Karpas-422 (cell line): ENCODE measurements at places on chromosomes 6 and 20.

DNA sequence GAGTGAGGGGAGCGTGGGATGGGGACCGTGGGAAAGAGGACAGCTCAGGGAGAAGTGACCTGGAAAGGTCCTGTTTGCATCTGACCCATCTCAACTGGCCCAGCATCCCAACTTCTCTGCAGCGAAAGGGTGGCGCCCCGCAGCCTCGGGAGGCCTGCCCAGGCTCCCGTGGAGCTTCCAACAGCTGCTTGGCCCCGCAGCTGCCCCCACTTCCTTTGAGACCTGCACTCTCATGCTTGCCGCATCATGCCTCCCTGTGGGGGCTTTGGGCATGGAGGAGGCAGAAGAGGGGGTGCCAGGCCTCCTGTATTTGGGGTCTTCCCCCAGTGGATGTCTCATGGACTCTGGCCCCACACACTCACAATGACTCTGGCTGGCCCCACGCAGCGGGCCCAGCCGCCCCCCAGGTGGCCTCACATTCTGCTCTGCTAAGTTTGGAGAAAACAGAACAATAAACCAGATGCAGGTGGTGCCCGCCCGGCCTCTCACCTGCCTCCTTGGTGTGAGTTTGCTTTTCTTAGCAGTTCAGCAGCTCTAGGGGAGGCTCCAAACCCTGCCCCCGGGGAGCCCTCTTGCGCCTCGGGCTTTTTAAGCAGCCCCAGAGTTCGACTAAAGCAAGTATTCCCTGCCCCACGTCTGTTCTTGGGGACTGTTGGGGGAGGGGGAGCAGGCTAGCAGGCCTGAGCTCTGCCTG is 40.7 kb downstream of the CPXM1 start:
- no peak for DNase-seq

GRCh38 chr6:125197795-125198269 is 44.3 kb downstream of the TPD52L1 start:
- DNase-seq, result no peak

DNA sequence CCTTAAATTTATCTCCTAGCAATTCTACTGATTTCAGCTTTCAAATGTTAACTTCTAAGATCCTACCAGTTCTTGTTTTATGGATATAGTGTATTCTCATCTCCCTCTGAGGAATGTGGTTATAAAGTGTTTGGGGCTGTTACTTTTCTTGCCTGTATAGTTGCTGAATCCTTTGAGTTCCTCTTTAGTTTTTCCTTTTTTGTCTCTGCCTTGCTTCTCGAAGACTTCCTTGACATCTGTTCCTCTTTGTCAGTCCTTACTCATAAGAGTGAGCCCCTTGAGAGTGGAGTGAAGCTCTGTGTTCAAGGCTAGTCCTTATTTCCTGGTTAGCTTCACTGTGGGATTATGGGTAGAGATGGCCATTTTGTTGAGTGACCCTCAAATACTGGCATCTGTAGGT is 84.6 kb downstream of the ELOVL4 start:
- DNase-seq, result no peak

DNA sequence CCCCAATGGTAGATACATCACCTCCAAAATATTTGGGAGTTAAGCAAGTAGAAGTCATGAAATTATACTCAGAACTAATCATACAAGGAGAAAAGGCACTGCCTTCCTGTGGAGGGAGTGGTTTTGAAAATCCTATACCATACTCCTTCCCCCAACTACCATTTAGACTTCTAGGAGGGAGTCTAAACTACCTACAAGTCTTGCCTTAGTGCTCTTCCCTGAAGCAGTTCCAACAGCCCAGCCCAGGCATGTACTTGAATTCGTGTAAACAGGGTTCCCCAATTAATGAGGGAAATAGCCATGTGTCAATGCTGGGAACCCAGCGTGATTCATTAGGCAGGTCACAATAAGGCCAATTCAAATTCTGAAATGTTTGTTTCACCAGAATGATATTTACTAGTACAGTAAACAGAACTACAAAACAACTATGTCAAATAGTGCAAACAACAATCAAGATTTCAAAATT is 39.1 kb upstream of the SGK1 start:
- no peak for DNase-seq

- DNase-seq, result no peak
Observed at GRCh38 chr20:10303852-10304251, 85.2 kb downstream of the SNAP25 start.

- DNase-seq, result no peak
Observed at GRCh38 chr20:41408156-41408794, 41.7 kb upstream of the EMILIN3 start.

- DNase-seq, result no peak
Observed at GRCh38 chr6:46097366-46097765, 32.4 kb upstream of the ENPP4 start.

DNA sequence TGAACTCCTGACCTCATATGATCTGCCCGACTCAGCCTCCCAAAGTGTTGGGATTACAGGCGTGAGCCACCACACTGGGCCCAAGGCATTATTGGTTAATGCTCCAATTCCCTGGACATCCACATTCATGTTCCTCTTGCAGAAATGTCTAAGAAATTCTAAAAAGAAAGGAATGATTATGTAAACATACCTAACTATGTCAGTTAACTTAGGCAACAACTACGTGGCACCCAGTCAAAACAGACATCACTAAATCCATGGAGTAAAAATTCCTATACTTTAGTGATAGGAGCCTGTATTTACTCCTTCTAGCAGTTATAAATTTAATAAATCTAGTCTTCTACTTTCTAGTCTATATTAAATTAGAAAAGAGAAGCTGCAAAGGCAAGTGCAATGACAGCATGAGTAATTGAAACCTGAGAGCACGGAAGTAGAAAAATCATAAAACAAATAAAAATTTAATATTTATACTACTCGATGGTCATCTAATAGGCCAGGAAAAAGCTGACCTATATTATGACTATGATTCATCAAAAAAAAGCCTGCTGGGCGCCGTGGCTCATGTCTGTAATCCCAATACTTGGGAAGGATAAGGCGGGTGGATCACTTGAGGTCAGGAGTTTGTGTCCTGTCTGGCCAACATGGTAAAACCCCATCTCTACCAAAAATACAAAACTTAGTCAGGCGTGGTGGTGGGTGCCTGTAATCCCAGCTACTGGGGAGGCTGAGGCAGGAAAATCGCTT is 4.2 kb downstream of the AHI1 start:
- no peak for DNase-seq

DNA sequence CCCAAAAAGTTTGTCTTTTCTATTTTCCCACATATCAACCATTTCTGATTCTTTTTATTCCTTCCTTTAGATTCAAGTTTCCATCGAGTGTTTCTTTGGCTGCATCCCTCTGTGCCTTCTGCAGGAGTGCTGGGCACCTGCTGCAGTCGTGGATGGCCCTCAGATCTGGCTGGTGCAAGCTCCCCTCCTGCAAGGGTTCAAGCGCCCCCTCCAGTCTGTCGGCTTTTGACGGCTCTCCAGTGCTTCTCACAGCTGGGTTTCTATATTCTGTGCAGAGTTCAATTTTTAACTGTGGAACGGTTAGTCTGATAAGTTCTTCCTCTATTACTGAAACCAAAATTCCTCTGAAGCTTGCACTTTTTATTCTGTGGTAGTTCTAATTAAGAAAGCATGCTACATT is 132.1 kb downstream of the HUS1B start:
- DNase-seq, result no peak

DNA sequence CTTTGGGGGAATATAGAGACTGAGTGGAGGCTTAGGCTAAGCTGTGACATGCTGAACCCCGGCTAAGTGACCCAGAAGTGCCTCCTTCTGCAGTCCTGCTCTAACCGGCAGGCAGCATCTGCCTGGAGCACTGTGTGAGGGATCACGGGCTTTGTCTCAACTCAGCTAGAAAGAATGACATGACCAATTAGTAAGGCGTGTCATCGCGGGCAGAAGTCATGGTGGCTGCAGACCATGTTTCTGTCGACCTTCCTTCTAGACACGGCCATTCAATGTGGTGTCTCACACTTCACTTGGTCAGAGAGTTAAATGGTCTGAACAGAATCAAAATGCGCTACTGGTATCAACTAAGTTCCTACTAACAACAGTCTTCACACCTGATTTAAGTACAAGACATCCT is 35.0 kb downstream of the HUS1B start:
- DNase-seq, result no peak

DNA sequence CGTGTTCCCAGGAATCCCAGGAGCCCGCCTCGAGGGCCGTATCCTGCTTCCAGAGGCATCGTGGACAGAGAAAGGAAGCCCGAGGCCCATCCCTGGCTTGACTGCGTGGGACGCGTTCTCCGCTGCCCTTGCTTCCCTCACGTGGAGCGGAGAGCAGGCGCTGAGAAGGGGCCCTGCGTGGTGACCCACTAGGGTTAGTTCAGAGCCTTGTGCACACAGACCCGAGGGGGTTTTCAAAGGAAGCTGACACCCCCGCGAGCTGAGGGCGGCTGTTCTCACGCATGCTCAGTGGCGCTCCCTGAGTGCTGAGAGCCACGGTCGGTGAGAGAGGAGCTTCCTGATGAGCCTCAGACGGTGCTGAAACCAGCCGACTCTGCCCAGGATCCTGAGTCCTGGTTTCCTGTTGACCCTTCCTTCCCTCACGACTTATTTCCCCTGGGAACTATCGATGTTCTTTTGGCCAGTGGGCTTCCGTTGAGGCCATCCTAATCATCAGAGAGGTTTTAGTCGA is 28.9 kb upstream of the CCR6 start:
- DNase-seq, result peak; percentile 39

DNA sequence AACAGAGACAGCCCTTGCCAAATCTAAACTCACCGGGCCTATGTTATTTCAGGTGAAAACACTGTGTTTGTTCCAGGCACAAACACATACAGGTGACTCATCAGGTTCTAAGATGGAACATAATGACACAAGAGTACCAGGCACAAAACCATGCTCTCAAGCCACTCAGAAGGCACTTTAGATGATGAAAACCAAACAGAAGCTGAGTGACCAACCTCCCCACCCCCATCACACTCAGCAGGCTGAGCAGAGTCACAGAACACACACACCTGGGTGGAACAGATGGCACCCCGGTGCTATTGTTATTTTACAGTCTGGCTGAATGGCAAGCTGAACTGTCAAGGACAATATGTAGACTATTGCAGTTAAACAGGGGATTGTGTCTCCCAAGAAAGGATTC is 20.6 kb upstream of the NKX2-2 start:
- no peak for DNase-seq

DNA sequence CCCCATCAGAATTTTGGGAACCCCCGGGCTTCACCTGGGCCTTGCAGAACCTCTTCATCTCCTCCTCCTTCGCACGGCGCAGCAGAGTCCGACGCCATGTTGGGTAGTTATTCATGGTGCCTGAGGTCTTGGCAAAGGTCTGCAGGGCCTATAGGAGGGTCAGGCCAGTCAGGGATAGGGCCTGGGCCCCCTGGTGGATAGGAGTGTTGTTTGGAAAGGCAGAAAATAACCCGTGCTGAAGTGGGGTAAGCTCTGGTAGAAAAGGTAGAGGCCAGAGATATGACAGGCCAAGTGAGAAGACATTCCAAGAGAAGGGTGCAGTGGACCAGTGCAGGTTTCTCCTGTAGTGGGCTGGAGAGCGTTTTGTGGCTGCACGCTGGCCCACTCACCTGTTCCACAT is 4.9 kb downstream of the SMPD2 start:
- DNase-seq, result no peak

DNA sequence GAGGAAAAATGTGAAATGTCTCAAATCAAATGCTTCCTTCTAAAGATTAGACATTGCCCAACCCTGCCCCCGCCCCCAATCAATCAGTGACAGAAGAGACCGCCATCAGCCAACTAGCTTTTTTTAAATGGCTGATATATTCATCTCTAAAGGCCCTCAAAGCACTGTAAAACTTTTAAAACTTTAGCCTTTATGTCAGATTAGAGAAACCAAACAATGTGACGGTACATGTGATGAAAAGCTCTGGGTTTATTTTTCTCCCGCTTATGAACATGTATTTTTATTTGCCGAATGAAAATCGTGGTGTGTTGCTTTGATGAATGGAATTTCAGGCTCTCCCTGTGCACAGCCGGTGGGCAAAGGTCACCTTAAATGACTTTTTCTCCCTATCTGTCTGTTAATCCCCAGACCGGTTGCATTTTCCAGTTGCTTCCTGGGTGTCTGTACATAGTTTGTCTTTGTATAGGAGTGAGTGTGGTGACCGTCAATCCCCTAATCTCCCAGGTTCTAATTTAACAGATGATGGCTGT is 38.5 kb downstream of the TBC1D7 start:
- no peak for DNase-seq

- peak; percentile 99 for DNase-seq
Observed at GRCh38 chr6:37169496-37170272, at the start of gene PIM1. TSS of gene PIM1 (plus strand) at chr6:37170152. CDS start at chr6:37170576, 424 bp downstream.

GRCh38 chr6:151290877-151291721 is 51.3 kb downstream of the AKAP12 start:
- DNase-seq, result no peak

DNA sequence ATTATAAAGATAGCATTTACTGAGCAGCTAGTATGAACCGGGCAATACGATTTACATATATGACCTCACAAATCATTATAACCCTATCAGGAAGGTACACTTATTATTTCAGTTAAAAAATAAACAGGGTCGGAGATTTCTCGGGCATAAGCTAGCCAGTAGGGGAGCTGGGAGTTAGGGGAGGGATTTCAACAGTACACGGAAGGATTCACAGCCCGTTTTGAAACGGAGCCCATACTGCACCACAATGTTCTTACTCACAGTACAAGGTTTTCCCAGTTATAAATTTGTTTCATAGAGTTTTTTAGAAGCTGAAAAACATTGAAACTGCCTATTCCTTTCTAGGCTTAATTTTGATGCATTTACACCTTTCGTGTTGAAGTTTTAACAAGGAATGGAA is 607.1 kb downstream of the HDGFL1 start:
- DNase-seq, result no peak

- no peak for DNase-seq
Observed at GRCh38 chr20:62360854-62361798, 6.0 kb downstream of the LAMA5 start.

DNA sequence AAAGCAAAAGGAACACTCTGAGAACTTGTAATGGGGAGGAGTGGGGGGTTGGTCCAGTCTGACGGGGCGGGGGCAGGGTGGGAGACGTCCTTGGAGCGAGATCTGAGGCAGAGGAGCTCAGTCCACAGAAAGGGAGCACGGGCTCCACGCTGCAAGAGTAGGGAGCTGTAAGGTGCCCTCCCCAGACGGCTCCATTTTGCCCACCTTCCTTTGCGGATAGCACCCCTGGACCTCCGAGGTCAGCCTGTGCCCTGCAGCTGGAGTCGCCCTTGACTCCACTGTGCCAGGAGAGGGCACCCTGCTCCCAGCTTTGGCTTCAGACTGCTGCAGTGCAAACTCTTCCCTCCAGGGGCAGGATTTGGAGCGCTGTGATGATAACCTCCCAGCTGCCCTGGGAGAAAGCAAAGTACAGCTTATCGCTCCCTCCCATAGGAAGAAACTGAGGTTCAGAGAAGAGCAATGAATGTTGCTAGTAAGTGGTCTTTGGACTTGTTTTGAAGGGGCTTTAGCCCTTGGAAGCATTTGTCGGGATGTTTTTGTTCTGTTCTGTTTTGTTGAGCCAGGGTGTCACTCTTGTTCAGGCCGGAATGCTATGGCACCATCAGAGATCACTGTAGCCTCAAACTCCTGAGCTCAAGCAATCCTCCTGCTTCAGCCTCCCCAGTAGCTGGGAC is 9.5 kb upstream of the AHCY start:
- peak; percentile 96 for DNase-seq
